ENCODE measurements at places on chromosomes 3 and 15. TPM values are rescaled to one million over a fixed set of nuclear protein-coding genes. Genes with fewer than 3 reads are reported as not detected.

SLC28A2 gene
- total RNA-seq: not detected

GXYLT2 gene
- total RNA-seq: 7.8 TPM

GRCh38 chr3:188468662-188469061 lies 314.7 kb downstream of the LPP start:
- no peaks in the 10 kb centered on the region for H3K27me3 ChIP-seq
- H3K4me1 ChIP-seq: peaks cover 51% of the 10 kb centered on the region
- H3K4me3 ChIP-seq: no peak overlapping the region
- peak overlapping the region; percentile 45 for H3K27ac ChIP-seq
- peaks cover 11% of the 10 kb centered on the region for H3K36me3 ChIP-seq
- DNase-seq: no peak

DNA sequence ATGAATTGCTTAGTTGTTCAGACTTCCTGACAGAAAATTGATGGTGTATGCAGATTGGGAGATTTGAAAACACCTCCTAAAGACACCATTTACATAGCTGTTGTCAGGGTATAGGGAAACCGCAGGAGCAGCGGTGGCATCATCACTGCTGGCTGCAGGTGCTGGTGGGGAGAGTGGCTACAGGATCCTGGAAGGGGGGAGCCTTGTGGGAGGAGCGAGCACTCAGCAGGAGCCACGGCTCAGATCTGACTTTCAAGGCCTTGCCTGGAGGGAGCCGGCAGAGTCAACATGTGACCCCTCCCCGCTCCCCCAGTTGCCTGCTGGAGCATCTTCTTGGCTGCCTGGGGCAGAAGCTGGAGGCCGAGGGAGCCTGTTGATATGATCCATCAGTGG lies 26.1 kb downstream of the EDEM1 start:
- H3K27me3 ChIP-seq: no peaks in the 10 kb centered on the region
- peaks cover 65% of the 10 kb centered on the region for H3K36me3 ChIP-seq
- H3K4me3 ChIP-seq: no peak overlapping the region
- no peak overlapping the region for H3K27ac ChIP-seq

- no peak overlapping the region for H3K4me3 ChIP-seq
- H3K27me3 ChIP-seq: peaks cover 31% of the 10 kb centered on the region
- no peak for DNase-seq
Observed at GRCh38 chr3:172516318-172517214, 6.7 kb downstream of the TNFSF10 start.

GRCh38 chr3:126464494-126464893 lies 11.2 kb downstream of the ZXDC start:
- H3K27me3 ChIP-seq: no peaks in the 10 kb centered on the region
- H3K27ac ChIP-seq: no peak overlapping the region
- H3K4me1 ChIP-seq: no peaks in the 10 kb centered on the region
- H3K4me3 ChIP-seq: no peak overlapping the region
- DNase-seq: no peak
- peaks cover 52% of the 10 kb centered on the region for H3K36me3 ChIP-seq

- no peak overlapping the region for H3K27ac ChIP-seq
- H3K27me3 ChIP-seq: no peaks in the 10 kb centered on the region
- H3K4me1 ChIP-seq: peaks cover 13% of the 10 kb centered on the region
- DNase-seq: no peak
Observed at GRCh38 chr15:29731865-29732264, 90.4 kb downstream of the TJP1 start.

DNA sequence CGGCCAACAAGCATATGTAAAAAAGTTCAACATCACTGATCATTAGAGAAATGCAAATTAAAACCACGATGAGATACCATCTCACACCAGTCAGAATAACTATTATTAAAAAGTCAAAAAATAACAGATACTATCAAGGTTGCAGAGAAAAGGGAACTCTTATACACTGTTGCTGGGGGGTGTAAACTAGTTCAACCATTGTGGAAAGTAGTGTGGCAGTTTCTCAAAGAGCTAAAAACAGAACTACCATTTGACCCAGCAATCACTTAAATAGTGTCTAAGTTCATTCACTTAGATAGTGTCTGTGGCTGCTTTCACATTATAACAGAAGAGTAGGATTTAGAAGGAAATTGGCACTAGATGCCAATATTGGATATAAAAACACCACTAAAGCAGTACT lies 49.7 kb downstream of the CGGBP1 start:
- no peak overlapping the region for H3K27ac ChIP-seq
- DNase-seq: no peak
- peaks cover 59% of the 10 kb centered on the region for H3K27me3 ChIP-seq
- H3K4me3 ChIP-seq: no peak overlapping the region

- no peak overlapping the region for H3K4me3 ChIP-seq
- DNase-seq: no peak
- H3K36me3 ChIP-seq: no peaks in the 10 kb centered on the region
- H3K27ac ChIP-seq: no peak overlapping the region
- peaks cover 26% of the 10 kb centered on the region for H3K4me1 ChIP-seq
- no peaks in the 10 kb centered on the region for H3K27me3 ChIP-seq
Observed at GRCh38 chr15:98817745-98818144, 169.4 kb downstream of the IGF1R start.

Measured in osteocyte (in vitro differentiated cells).